Stomach (tissue), 19 donors: ENCODE measurements at places on chromosomes 2 and 18. TPM values are rescaled to one million over a fixed set of nuclear protein-coding genes. Genes with fewer than 3 reads are reported as not detected.

SNORC gene
- 23.8 TPM for total RNA-seq

ANKMY1 gene
- 79.4 TPM for total RNA-seq

EMILIN1 gene
- 17.5 TPM for total RNA-seq

TIA1 gene
- total RNA-seq, result 205 TPM

PSTPIP2 gene
- 7.3 TPM for total RNA-seq

BUB1 gene
- total RNA-seq, result 11.1 TPM

RASGRP3 gene
- 51.3 TPM for total RNA-seq

MAB21L4 gene
- total RNA-seq, result not detected

RBM44 gene
- total RNA-seq, result 2.4 TPM

GALNT5 gene
- 27.5 TPM for total RNA-seq

ERFE gene
- total RNA-seq, result 1.1 TPM

CGREF1 gene
- 4.1 TPM for total RNA-seq

SMC6 gene
- total RNA-seq, result 8.8 TPM

EFEMP1 gene
- total RNA-seq, result 53.8 TPM

NAT8 gene
- total RNA-seq, result not detected

DNA sequence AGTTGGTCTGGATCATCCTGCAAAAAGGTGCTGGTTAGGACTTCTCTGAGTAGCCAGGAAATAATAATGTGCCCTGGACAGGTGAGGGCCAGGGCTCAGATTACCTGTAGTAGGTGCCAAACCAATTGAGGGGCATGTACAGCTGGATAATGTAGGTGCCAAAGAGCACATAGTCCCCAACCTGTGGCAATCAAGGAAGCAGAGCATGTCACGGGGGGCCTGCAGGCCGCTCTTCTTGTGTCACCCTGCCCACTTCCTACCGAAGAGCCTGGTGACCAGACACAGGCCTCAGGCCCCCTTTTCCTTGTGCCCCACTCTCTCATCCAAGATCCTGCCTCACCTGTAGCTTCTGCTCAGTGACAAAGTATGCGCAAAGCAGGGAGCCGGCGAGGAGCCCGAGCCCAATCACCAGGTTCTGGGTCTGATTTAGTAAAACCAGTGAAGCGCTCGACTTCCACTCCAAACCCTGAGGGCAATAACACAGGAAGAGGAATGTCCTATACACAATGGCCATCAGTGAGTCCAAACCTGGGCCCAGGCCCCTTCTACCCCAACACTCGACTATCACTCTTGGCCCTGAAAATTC is 5.2 kb downstream of the ABCB6 start:
- peaks cover 73% of the 10 kb centered on the region for H3K36me3 ChIP-seq
- no peak overlapping the region for H3K27ac ChIP-seq
- H3K4me1 ChIP-seq, result peaks cover 36% of the 10 kb centered on the region

DNA sequence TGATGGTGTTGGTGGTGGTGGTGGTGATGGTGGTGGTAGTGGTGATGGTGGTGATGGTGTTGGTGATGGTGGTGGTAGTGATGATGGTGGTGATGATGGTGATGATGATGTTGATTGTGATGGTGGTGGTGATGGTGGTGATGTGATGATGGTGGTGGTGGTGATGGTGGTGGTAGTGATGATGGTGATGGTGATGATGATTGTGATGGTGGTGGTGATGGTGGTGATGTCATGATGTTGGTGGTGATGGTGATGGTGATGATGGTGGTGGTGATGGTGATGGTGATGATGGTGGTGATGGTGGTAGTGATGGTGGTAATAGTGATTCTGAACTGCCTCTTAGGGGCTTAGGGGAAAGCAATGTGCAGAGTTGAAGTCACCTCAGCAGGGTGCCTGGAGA is 760.7 kb downstream of the GALR1 start:
- H3K4me3 ChIP-seq, result no peak overlapping the region
- no peaks in the 10 kb centered on the region for H3K4me1 ChIP-seq
- no peak overlapping the region for H3K27ac ChIP-seq
- no peaks in the 10 kb centered on the region for H3K36me3 ChIP-seq

GRCh38 chr2:187174582-187174981 is 273.5 kb downstream of the CALCRL start:
- no peaks in the 10 kb centered on the region for H3K4me1 ChIP-seq
- no peaks in the 10 kb centered on the region for H3K36me3 ChIP-seq
- DNase-seq, result no peak
- H3K27me3 ChIP-seq, result no peaks in the 10 kb centered on the region

- no peaks in the 10 kb centered on the region for H3K36me3 ChIP-seq
- H3K27ac ChIP-seq, result no peak overlapping the region
- no peak for DNase-seq
- no peaks in the 10 kb centered on the region for H3K4me1 ChIP-seq
- H3K4me3 ChIP-seq, result no peak overlapping the region
These were observed 7.7 kb downstream of the RAB27B start for GRCh38 chr18:54835944-54836343.

- no peaks in the 10 kb centered on the region for H3K36me3 ChIP-seq
- no peak for DNase-seq
- H3K4me3 ChIP-seq, result no peak overlapping the region
- no peak overlapping the region for H3K27ac ChIP-seq
- H3K27me3 ChIP-seq, result no peaks in the 10 kb centered on the region
- H3K4me1 ChIP-seq, result no peaks in the 10 kb centered on the region
These were observed 78.5 kb downstream of the RBM43 start for GRCh38 chr2:151182899-151183809.

DNA sequence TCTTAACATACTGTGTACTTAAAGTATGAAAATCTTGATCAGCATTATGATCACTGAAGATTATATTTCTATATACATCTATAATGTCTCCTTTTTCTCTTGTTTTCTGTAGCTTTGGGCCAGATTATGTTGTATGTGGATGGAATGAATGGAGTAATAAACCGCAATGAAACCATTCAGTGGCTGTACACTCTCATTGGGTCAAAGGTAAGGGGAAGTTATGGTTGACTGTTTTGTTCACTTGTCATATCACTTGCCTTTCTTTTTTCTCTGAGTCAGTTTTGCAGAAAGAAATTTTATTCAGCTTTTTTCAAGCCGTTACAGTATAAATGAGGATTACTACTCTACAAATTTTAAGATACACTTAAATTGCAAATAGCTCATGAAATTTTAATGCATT is 252.5 kb downstream of the TPGS2 start:
- no peak overlapping the region for H3K27ac ChIP-seq
- no peaks in the 10 kb centered on the region for H3K4me1 ChIP-seq
- no peak for DNase-seq
- no peaks in the 10 kb centered on the region for H3K36me3 ChIP-seq
- H3K27me3 ChIP-seq, result no peaks in the 10 kb centered on the region

DNA sequence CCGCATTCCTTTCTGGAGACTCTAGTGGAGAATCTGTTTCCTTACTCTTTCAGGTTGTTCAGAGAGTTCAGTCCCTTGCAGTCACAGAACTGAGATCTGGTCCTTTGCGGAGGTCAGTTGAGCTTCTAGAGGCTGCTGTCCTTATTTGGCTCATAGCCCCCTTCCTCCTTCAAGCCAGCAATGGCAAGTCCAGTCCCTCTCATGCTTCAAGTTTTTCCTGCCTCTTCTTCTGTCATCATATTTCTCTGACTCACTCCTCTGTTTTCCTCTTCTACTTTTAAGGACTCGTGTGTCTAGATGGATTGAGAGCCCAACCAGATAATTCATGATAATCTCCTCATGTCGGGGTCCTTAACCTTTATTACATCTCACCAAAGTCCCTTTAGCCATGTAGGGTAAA is 173.5 kb upstream of the FOSL2 start:
- no peak overlapping the region for H3K27ac ChIP-seq
- H3K4me3 ChIP-seq, result no peak overlapping the region
- H3K27me3 ChIP-seq, result no peaks in the 10 kb centered on the region
- peaks cover under 1% of the 10 kb centered on the region for H3K4me1 ChIP-seq
- no peak for DNase-seq
- no peaks in the 10 kb centered on the region for H3K36me3 ChIP-seq

DNA sequence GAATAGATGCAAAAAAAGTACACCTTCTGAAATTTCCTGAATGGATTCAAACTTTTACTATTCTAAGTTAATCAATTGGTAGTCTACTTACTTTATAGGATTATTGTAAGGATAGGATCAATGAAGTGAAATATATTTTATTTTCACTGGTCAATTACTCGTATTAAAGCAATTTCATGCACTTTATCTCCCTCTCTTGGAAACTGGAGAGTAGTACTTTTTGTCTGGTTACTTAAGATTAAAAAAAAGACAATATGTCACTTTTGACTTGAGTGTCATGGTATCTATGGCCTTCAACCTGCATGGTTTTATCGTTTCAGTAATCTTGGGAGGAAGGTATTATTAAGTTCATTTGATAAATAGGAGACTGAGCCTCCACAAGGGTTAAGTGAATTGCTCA is 1.0 kb upstream of the KYNU start:
- H3K4me1 ChIP-seq, result peaks cover 8% of the 10 kb centered on the region
- no peak for DNase-seq
- H3K4me3 ChIP-seq, result no peak overlapping the region
- no peak overlapping the region for H3K27ac ChIP-seq

GRCh38 chr2:162072181-162072702 is 1.8 kb downstream of the DPP4 start:
- no peak overlapping the region for H3K4me3 ChIP-seq
- H3K27me3 ChIP-seq, result peaks cover 18% of the 10 kb centered on the region
- H3K27ac ChIP-seq, result no peak overlapping the region
- H3K36me3 ChIP-seq, result no peaks in the 10 kb centered on the region
- DNase-seq, result no peak

- no peak for DNase-seq
- H3K36me3 ChIP-seq, result no peaks in the 10 kb centered on the region
- no peak overlapping the region for H3K27ac ChIP-seq
- H3K4me3 ChIP-seq, result no peak overlapping the region
- no peaks in the 10 kb centered on the region for H3K27me3 ChIP-seq
- peaks cover 46% of the 10 kb centered on the region for H3K4me1 ChIP-seq
These were observed 84.2 kb downstream of the SETBP1 start for GRCh38 chr18:44764863-44765262.

GRCh38 chr18:55593888-55594287 is 5.9 kb upstream of the TCF4 start:
- DNase-seq, result no peak
- H3K27me3 ChIP-seq, result no peaks in the 10 kb centered on the region
- H3K27ac ChIP-seq, result no peak overlapping the region
- H3K4me1 ChIP-seq, result no peaks in the 10 kb centered on the region
- no peaks in the 10 kb centered on the region for H3K36me3 ChIP-seq
- H3K4me3 ChIP-seq, result no peak overlapping the region

DNA sequence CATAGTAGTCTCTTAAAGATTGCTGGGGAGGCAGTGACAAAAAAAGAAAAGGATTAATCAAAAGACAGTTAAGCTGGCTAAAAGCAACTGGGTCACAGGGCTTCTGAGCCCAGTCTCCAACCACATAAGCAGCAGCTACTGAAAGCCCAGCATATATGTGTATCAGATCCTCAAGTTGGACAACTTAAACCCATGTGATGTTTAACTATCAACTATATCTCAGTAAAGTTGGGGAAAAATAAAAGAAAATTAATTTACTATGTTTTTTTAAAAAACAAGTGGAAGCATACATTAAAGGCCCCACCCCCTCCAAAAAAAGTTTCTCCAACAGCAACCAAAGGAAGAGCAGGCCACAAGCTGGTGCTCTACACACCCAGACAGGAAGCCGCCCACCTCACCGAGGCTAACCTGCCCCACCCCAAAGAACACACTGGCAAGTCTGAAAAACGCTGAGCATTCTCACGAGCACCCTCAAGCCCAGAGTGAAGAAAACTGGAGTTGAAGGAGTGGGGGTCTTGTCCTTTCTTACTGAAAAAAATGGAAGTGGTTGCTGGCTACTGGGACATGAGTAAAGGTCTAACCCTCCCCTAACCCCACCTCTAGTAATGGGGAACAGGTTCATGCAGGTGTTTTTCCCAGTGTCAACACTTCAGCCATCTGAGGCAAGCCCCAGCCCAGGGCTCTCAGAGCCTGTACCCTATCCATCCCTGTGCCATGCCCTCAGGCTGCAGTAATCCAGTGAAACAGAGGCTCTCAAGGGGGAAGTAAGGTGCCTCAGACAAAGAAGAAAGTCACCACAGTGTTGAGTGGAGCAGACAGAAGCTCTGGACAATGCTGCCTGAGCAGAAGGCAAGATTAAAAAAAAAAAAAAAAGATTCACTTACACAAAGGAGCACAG is 106.3 kb downstream of the GYPC start:
- no peaks in the 10 kb centered on the region for H3K4me1 ChIP-seq
- no peak overlapping the region for H3K27ac ChIP-seq
- H3K36me3 ChIP-seq, result no peaks in the 10 kb centered on the region
- H3K4me3 ChIP-seq, result no peak overlapping the region
- no peaks in the 10 kb centered on the region for H3K27me3 ChIP-seq
- DNase-seq, result peak; percentile 32

DNA sequence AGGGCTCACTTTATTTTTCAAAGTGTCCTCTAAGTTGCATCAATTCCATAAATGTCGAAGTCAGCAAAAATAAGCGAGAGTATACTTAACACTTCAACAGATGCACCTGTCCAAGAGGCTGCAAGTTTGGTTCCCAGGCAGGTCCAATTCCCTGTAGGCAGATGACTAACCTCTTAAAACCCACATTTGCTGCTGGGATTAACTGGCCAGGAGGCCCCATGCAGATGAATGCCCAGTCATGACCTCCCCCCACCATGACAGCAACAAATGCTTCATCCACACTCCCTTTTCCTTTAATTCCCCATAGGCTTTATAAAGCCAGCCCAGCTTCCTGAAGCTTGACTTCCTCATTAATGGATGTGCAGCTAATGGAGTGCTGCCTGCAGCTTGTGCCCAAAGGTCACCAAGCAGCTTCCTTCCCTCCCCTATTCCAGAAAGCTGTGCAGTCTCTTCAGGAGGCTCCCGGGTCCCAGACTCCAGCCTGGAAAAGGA is 35.7 kb downstream of the REEP1 start:
- H3K4me1 ChIP-seq, result peaks cover 26% of the 10 kb centered on the region
- H3K36me3 ChIP-seq, result no peaks in the 10 kb centered on the region
- DNase-seq, result peak; percentile 55
- no peak overlapping the region for H3K4me3 ChIP-seq
- no peak overlapping the region for H3K27ac ChIP-seq
- H3K27me3 ChIP-seq, result no peaks in the 10 kb centered on the region

DNA sequence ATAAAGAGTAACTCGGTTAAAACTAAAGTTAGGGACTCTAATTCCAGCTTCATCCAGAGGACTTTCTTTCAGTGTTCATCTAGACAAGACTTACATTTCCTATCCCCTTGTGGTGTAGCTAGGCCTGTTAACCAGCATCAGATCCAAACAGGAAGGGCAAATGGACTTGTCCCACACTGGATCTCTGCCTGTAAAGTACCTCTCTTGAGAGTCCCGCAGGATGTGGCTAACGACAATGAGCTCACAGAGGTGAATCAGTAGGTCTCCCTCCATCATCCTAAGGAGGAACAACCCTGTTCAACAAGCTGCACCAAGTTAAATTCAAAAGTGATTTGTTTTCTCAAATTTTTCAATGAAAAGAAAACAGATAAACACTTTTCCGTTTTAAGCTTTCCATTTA is 412.3 kb upstream of the RGPD4 start:
- H3K4me1 ChIP-seq, result peaks cover 6% of the 10 kb centered on the region
- H3K27ac ChIP-seq, result no peak overlapping the region
- no peak for DNase-seq
- H3K36me3 ChIP-seq, result no peaks in the 10 kb centered on the region

DNA sequence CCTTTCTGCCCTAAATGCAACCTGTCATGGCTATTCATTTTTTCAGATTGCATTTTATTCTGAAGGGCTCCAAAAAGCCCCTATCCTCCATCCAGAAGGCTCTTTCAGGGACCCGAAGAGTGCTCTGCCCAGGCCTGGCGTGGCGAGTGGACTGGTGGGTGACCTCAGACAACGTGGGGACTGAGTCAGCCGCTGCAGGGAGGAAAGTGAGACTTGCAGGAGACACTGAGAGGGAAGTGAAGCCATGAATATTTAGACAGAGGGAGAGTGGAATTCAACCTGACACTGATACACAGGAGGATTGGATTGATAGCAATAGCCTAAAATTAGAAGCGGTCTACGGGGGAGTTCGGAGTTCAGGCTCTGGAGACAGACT is 63.6 kb upstream of the SIX2 start:
- no peaks in the 10 kb centered on the region for H3K27me3 ChIP-seq
- H3K36me3 ChIP-seq, result no peaks in the 10 kb centered on the region
- DNase-seq, result no peak
- no peak overlapping the region for H3K27ac ChIP-seq
- no peaks in the 10 kb centered on the region for H3K4me1 ChIP-seq
- no peak overlapping the region for H3K4me3 ChIP-seq
